ENCODE measurements at places on chromosomes 13 and 19. TPM values are rescaled to one million over a fixed set of nuclear protein-coding genes. Genes with fewer than 3 reads are reported as not detected.

RAVER1 gene
- total RNA-seq: 87.8 TPM

SIPA1L3 gene
- 21.6 TPM for total RNA-seq

APOC1 gene
- total RNA-seq: not detected

ZNF254 gene
- 9.9 TPM for total RNA-seq

PSMD8 gene
- total RNA-seq: 164 TPM

CEACAM8 gene
- not detected for total RNA-seq

NLRP12 gene
- total RNA-seq: not detected

FGF14 gene
- not detected for total RNA-seq

PEAK3 gene
- 0.54 TPM for total RNA-seq

CYP2A7 gene
- not detected for total RNA-seq

WDR88 gene
- not detected for total RNA-seq

SOX1 gene
- total RNA-seq: not detected

URAD gene
- total RNA-seq: not detected

PLIN5 gene
- not detected for total RNA-seq

KCTD4 gene
- total RNA-seq: not detected

IGFL3 gene
- total RNA-seq: not detected

EID2B gene
- total RNA-seq: 4.7 TPM

CAMSAP3 gene
- 0.30 TPM for total RNA-seq

CGB2 gene
- not detected for total RNA-seq

NPAS1 gene
- total RNA-seq: 0.68 TPM

PODNL1 gene
- 0.29 TPM for total RNA-seq

OR7A5 gene
- not detected for total RNA-seq

CPT1C gene
- total RNA-seq: 1.6 TPM

FGF22 gene
- total RNA-seq: not detected

NLRP5 gene
- not detected for total RNA-seq

ACER1 gene
- not detected for total RNA-seq

PVR gene
- total RNA-seq: 7.8 TPM

ZNF417 gene
- total RNA-seq: 24.0 TPM

CYP4F12 gene
- total RNA-seq: 0.19 TPM

ADPRHL1 gene
- total RNA-seq: 0.96 TPM
